ENCODE measurements at places on chromosomes 13 and 19.

- peak; percentile 99 for DNase-seq
Observed at GRCh38 chr19:2540646-2541454, 64.9 kb downstream of the GADD45B start.

- peak; percentile 4 for DNase-seq
Observed at GRCh38 chr13:40275155-40275554, 391.3 kb downstream of the FOXO1 start.

DNA sequence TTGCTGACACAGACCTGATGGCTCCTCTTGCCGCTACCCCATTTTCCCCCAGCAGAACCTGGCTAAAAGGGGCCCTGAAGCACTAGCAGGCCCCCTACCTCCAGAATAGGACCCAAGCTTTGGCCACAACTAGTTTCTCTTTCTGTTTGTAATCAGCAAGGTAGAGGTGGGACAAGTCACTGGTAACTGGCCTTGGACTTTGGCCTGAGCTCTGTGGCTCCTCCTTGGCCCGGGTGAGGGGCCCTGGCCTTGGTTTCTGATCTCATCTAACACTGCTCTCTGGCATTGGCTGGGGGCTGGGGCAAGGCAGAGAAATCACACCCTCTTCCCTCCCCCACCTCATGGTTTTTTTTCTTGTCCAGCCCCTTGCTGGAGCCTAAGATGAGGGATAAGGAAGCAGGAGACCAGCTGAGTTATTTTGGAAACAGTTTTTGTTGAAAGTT lies 2.1 kb downstream of the CALM3 start:
- DNase-seq = no peak

DNA sequence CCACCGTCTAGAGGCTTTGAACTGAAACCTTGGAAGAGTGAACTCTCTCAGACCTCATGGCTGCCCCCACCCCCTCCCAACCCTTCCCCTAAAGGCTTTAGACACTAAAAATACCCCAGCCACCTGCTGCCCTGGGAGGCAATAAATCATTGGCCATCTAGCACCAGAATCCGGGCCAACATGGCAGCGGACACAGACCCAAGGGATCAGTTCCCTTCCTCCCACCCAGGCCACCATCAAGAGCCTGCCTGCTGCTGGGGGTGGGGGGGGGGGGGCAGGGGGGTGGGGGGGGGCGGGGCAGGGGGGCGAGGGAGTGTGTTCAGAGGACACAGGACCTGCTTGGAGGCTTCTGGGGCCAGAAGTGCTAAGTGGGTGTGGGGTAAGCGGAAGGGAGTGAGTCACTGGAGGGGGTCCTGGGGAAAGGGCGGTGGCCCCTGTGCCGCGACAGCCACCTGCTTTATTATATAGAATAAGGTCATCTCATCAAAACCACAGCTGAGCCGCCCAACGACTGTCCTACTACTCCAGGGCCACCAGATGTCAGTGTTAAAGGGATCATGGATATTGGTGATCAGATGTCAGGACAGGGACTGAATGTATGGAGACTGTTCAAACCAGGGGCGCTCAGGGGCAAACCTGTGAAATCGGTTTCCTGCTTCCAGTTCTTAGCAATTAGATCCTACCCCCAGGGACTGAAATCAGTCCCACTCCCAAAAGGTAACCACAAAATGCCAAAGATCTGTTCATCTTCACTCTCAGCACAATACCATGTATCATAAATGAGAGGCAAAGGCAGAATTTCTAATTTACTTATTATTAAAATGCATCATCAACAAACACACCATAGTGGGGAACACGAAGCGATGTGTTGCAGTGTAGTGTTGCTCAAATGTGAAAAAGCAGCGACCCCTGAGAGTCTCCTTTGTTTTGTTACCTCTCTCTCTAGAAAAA lies 24.3 kb downstream of the ARL11 start:
- DNase-seq = peak; percentile 51

DNA sequence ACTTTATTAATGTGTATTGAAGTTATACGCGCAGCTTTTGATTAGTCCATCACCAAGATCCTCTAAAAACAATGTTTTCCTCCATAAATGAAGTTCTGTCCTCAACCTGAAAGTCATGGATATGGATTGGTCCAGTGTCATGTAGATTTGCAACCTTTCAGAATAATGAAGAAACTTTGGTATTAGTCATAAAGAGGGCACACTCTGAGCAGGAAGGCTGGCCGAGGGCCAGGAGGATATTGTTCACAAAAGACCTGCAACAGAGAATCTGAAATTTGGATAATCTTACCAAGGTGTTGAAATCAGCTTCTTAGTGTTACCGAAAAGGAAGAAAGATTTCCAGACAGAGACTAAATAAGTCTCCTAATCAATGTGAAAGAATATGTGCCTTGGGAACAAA lies 20.7 kb downstream of the CLDN10 start:
- peak; percentile 23 for DNase-seq
